HTR-8/SVneo (cell line): ENCODE measurements at places on chromosomes 3 and 15.
A peak's percentile ranks its signal among the peaks of the same experiment; 100 is the strongest.

DNA sequence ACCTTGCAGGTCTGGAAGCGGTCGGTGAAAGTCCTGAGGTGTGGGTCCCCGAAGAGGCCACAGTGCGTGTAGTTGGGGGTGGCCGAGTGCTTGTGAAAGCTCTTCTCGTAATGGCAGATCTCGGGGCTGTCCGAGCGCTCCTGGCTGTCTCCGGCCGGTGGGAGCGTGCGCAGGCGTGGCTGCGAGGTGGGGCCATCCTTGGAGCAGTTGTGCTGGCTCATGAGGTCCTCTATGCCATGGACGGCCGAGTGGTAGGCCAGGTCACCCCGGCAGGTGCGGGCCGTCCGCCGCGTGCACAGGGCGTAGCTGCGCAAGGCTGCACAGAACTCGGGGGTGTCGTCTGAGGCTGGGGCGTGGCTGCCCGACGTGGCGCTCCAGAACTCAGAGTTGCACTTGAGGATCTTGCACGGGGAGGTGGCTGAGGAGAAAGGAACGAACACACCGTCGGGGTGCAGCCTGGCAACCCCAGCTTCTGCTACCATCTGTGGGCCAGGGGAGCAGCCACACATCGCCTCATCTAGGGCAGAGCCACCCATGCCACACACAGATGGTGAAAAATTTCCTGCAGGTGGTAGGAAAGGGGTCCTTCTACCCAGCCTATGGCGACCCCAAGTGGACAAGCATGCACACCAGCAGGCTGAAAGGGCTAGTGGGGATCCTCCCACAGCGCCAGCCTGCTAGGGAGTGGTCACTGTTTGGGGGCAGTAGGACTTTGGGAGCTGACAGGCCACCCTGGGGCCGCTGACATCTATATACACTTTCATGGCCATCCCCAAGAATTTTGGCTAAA, 36.7 kb downstream of the RGMA start:
- no peak for DNase-seq

DNA sequence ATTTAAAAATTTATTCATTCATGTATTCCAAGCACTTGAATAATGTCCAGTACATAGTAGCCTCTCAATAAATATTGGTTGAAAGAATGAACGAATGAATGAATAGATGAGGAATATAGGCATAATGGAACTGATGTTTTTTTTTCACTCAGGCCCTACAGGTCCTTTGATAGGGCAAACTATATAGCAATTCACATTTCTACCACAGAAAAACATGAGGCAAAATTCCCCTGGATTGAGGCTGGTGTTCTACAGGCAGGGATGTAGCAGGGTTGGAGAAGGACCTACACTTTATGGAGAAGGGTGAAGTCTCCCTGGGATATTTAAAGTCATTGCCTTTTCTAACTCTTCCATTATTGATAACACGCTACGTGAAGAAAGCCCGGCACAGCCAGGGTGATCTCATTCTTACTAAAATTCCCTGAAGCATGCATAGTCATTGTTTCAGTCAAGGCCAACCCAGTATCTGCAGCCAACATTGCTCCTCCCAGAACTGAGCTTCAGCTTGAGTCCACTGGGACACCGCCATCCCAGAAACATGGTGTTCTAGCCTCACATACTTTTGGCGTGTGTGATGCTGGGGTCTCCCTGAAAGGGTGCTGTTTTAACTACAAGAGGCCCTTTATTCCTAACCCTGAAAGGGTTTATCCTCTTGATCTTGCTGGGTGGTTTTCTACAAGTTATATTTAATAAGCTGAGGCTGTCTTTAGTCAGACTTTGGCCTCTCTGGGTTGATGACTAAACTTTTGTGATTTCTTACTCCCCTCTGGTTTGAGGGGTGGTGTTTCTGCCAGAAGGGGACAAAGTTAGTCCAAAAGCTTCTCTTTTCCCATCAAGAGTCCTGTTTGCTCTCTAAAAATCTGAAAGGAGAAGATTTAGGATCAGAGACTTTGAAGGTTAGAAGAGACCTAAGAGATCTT, 25.9 kb upstream of the FBN1 start:
- no peak for DNase-seq

- DNase-seq = no peak
Measured at GRCh38 chr15:43513550-43513949, 3.9 kb upstream of the MAP1A start.

- DNase-seq = no peak
Measured at GRCh38 chr3:39542588-39542988, 75.1 kb downstream of the MOBP start.

DNA sequence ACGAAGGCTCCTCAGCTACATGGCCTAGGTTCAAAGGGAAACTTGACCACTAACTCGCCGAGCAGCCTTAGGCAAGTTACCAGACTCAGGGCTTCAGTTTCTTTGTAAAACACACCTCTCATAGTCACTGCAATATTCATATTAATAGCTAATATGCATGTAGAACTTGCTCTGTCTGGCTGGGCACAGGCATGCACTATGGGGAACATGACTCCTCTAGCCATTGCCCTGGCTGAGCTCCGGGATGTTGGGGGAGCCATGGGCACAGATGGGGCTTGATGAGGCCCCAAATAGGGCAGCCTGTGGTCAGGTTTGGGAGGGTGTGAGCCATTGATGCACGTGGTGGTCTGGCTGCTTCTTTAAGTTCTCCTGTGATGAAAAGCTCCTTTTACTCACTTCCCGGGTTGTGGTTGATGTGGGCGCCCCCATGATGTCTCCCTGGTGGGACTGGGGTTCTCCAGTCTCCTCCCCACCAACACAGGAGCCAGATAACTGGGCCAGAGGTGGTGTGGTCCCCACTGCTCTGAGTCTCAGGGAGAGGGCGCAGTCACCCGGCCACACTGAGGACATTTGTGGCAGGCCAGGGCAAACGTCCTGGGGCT, 29.4 kb upstream of the DUSP7 start:
- no peak for DNase-seq

GRCh38 chr15:63027646-63028045, 14.9 kb upstream of the TPM1 start:
- DNase-seq = no peak

GRCh38 chr15:81558056-81558455, 184.0 kb upstream of the TMC3 start:
- DNase-seq = no peak

DNA sequence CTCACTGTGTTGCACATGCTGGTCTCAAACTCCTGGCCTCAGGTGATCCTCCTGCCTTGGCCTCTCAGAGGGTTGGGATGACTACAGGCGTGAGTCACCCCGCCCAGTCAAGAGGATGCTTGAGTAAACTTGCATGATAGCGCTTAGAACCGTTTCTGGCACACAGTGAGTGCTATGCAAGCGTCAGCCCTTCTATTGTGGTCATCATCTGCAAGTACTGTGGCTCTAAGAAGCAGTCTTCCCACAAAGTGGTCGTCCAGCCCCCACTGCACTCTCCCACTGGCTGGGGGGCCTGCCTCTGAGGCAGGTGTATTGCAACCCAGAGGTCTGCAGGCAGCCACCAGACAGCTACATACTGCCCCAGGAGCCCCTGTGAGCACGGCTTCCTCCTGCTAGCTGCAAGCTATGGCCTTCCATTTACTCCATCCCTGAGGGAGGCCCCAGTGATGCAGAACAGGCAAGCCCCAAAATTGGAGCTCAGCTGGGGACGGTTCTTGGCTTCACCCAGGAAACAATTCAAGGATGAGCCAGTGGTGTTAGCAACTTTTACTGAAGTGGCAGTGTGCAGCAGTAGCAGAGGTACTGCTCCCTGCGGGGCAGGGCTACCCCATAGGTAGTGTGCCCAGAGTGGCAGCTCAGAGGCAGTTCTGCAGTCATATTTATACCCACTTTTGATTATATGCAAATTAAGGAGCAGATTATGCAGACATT, 95.4 kb downstream of the LSM3 start:
- DNase-seq = no peak

DNA sequence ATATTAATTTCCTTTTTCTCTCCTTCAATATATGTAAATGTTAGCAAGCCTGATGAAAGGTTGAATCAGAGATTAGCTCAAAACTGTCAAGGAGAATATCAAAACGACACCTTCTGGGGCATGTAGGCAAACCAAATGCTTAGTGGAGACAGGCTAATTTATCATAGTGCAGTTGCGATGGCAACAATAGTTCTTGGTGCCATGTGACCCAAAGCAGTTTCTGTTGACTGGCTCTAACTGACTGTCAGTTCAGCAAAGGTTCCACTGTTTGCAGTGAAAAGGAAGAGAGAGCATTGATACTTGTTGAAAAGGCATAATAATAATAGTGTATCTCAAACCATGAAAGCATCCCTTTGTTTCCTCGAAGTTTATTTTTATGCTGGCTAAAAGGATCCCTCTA, 513.9 kb downstream of the NLGN1 start:
- DNase-seq = no peak

- DNase-seq = peak; percentile 60
Measured at GRCh38 chr15:98800437-98801233, 152.3 kb downstream of the IGF1R start.

DNA sequence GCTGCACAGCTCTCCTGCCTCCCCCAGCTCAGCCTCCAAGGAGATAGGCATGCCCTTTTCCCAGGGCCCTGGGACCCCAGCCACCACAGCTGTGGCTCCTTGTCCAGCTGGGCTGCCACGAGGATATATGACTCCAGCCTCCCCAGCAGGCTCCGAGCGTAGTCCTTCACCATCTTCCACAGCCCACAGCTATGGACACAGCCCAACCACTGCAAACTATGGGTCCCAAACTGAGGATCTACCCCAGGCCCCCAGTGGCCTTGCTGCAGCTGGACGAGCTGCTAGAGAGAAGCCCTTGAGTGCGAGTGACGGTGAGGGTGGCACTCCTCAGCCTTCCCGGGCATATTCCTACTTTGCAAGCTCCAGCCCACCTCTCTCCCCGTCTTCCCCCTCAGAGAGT, 20.5 kb upstream of the APEH start:
- DNase-seq = no peak

DNA sequence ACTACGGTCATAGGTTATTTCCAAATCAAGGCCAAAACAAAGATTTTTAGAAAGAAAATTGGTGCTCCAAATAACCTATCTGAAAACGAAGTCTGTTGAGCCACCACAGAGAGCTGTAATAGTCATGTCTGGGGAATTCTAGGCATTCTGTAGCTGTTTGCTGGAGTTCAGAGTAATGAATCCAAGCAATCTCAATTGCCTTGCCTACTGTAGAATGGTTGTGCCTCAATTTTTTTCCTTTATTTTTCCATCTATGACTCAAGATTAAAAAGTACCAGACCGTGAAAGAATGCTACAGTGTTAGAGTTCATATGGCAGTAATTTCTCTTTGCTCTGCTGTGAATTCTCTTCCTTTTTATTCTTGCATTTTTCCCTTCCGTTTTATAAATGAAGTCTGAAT, 1007.2 kb upstream of the ALCAM start:
- DNase-seq = peak; percentile 26

- no peak for DNase-seq
Measured at GRCh38 chr3:166433060-166433459, 595.8 kb upstream of the BCHE start.
